ENCODE measurements at places on chromosomes 7 and 10. TPM values are rescaled to one million over a fixed set of nuclear protein-coding genes. Genes with fewer than 3 reads are reported as not detected.
A peak's percentile ranks its signal among the peaks of the same experiment; 100 is the strongest.

DNA sequence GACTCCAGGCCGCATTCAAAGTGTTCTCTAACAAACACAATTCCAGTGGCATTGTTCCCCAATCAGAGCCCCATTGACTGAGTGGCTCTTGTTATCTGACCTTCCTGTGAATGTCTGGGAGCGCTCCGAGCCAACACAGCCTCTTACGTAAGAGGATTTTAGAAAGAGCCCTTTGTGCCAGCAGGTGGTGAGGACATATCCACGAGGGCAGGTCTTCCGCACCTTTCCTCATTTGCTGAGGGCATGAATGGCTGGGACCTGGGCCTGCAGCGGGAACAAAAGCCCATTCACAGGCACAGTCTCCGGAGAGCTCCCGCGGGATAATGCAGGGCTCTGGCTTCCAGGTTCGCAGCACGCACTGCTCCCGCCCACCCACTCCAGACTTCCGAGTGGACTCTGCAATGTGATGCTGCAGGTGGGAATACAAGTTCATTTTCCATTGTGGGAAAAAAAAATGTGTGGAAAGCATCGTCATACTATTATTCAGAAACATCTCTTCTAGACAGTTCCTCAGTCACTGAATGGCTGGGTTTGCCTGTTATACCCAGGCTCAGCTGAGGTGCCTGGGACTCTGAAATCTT lies 295.0 kb upstream of the IGFBP3 start:
- DNase-seq: peak; percentile 25

Gene SMURF1
- total RNA-seq: 16.8 TPM

Gene SLF2
- total RNA-seq: 17.6 TPM

- no peak for DNase-seq
These were observed 89.2 kb upstream of the CALCR start for GRCh38 chr7:93663561-93664299.

Gene MEOX2
- 0.33 TPM for total RNA-seq

DNA sequence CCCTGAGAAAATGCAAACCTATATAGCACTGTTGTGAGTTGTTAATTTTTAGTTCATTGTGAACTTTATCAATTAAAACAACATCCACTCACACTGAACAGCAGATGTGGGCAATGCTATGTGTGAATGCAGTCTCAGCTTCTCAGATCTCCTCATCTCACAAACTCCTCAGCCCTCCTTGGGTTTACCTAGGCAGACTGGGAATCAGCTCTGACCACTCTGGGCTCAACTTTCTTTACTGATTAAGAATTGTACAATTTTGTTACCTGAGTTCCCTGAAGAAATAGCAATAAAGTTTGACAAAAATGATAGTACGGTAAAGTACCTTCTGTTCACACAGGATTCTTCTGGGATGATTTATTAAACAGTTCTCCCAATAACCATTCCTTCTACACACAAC lies 124.0 kb downstream of the SRPK2 start:
- no peak for DNase-seq

Gene AASS
- total RNA-seq: 10.8 TPM

All from liver (tissue), 10 donors.